ENCODE measurements at places on chromosomes 6 and 20.

DNA sequence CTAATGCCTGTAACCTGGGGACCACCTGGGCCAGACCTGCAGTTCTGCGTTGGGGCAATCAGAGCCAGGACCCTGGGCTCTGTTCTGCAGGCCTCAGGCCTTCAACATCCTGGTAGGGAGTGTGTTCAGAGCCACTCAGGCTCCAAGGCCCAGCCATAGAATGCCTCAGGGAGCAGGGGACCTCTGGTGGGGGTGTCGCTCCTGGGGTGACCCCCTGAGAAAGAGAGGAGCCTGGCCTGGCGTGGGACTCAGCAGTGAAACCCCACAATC lies 12.5 kb downstream of the UCKL1 start:
- no peak overlapping the region for H3K4me3 ChIP-seq
- no peaks in the 10 kb centered on the region for H3K4me1 ChIP-seq
- peaks cover 57% of the 10 kb centered on the region for H3K36me3 ChIP-seq

- H3K36me3 ChIP-seq = no peaks in the 10 kb centered on the region
- peak; percentile 37 for DNase-seq
- no peak overlapping the region for H3K27ac ChIP-seq
- no peak overlapping the region for H3K4me3 ChIP-seq
- no peaks in the 10 kb centered on the region for H3K4me1 ChIP-seq
Measured at GRCh38 chr6:121520337-121521163, 85.1 kb downstream of the GJA1 start.

- no peaks in the 10 kb centered on the region for H3K27me3 ChIP-seq
- DNase-seq = no peak
- no peak overlapping the region for H3K27ac ChIP-seq
- H3K36me3 ChIP-seq = no peaks in the 10 kb centered on the region
- peaks cover 2% of the 10 kb centered on the region for H3K4me1 ChIP-seq
Measured at GRCh38 chr6:131764350-131764749, 43.5 kb upstream of the ENPP1 start.

GRCh38 chr6:83185096-83185495 lies 8.0 kb downstream of the PGM3 start:
- no peak for DNase-seq
- H3K36me3 ChIP-seq = peaks cover 33% of the 10 kb centered on the region
- no peaks in the 10 kb centered on the region for H3K27me3 ChIP-seq
- no peak overlapping the region for H3K4me3 ChIP-seq

Data from lung (tissue), 17 donors.